ENCODE measurements at places on chromosomes 11 and 22. TPM values are rescaled to one million over a fixed set of nuclear protein-coding genes. Genes with fewer than 3 reads are reported as not detected.

The MS4A4A gene
- total RNA-seq, result not detected

The PRR14L gene
- total RNA-seq, result 46.9 TPM

The MS4A12 gene
- not detected for total RNA-seq

The MPZL2 gene
- 0.69 TPM for total RNA-seq

Measured in naive thymus-derived CD4-positive, alpha-beta T cell (primary cell).